ENCODE measurements at places on chromosomes 5 and 9.

DNA sequence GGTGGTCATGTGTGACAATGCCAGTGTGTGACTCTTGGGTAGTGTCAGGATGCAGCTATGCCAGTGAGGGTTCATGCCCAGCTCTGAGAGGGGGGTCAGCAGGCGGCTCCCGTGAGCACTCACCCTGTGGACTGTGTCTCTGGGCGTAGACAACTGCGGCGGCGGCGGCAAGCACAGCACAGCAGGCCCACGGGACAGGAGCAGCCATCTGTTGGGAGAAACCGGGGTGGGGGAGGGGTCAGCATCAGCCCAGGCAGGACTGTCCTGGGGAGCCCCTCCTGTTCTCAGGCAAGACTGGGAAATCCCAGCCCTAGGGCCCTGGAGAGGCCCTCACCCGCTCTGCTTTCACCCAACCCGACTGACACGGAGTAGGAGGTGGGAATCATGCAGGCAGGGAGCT is 20.8 kb downstream of the CNTFR start:
- DNase-seq: no peak

DNA sequence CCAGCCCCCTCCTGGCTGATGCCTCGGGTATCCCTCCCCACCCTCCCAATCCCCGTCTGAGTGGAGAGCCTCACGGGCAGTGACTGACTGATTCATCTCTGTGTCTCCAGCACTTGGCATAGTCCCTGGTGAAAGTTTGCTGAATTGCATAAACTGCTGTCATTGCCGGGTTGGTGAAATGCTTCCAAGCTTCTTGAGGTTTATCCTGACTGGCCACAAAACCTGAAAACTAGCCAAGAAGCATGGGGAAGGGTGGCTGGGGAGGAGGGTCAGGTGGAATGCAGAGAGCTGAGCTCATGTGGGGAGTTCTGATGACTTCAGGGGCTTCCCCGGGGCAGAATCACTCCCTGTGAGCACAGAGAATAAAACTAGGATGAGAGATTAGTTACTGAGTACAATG is 56.9 kb upstream of the GGTA1 start:
- no peak for DNase-seq

- no peak for DNase-seq
These were observed 46.7 kb upstream of the CDKN2AIPNL start for GRCh38 chr5:134458234-134459009.

- DNase-seq: no peak
These were observed 1019.0 kb downstream of the NR2F1-AS1 start for GRCh38 chr5:92562065-92562464.

GRCh38 chr9:77293949-77294348 is 116.6 kb downstream of the VPS13A start:
- no peak for DNase-seq

DNA sequence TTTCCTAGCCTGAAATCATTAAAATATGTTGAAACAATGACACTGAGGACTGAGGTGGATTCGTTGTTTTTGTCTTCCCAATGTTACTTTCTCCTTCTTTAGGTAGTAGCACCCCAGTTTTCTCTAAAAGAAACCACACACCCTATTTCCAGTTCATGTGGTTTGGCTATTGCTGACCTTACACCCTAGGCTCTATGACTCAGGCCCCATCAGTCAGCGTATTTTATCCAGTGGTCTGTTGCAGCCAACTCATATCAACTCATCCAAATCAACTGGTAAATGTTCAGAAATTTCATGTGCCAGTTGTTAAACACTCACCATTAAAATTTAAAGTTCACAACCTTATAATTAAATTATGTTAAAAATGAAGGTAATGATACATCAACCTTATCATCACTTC is 44.6 kb upstream of the NFIB start:
- DNase-seq: no peak

GRCh38 chr5:677131-678101 is 15.7 kb downstream of the TPPP start:
- DNase-seq: no peak

- DNase-seq: no peak
These were observed 340.7 kb downstream of the TLE4 start for GRCh38 chr9:79912318-79913070.

DNA sequence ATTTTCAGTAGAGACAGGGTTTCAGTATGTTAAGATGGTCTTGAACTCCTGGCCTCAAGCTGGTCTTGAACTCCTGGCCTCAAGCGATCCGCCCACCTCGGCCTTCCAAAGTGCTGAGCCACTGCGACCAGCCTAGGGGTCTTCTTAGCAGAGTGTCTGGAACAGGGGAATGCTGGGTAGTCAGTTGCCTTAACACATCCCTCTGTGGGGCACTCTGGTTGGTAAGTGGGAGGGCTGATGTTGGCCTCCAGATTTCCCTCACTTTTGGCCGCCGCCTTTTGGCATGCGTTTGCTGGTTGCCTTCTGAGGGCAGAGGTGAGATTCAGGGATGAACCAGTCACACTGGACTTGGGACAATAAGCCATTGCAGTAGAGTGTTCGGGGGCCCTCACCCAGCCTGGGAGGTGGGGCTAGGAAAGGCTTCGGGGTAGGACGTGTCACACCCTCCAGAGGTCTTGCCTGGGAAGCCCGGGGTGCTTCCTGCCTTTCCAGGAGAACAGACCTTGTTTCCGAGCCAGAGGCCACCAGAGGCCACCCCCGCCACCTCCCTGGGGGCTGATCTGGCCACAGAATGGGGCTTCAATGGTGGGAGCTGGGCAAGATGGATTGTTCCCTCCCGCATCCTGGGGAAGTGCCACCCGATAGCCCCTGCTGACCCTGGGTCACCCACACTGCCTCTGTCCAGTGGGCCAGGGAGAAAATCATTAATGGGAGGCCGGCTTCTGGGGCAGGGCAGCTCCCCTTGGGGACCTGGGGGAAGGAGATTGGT is 13.3 kb downstream of the FGF18 start:
- DNase-seq: no peak

DNA sequence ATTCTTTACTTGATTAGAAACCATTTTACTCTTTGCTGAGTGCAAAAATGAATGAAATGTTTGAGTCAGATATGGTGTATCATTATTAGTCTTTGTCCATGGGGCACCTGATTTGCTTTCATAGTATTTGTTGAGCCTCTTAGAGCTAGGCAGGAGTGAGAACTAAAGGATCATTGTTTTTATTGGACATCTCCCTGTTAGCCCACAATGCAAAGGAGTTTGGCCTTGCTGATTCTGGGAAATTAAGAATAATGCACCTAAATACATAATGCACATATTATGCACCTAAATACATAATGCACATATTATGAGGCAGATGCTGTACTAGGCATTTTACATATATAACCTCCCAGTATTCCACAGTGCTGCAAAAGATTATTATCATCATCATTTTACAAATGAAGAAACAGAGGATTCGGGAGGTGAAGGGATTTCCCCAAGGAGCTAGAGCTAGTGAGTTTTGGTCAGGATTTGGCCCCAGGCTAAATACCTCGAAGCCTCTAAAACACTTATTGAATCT is 113.0 kb upstream of the LIFR start:
- no peak for DNase-seq

- no peak for DNase-seq
These were observed at the start of gene LRRC14B for GRCh38 chr5:191036-191948. LRRC14B (plus strand) TSS chr5:191495; CDS start chr5:191539, 44 bp downstream.

DNA sequence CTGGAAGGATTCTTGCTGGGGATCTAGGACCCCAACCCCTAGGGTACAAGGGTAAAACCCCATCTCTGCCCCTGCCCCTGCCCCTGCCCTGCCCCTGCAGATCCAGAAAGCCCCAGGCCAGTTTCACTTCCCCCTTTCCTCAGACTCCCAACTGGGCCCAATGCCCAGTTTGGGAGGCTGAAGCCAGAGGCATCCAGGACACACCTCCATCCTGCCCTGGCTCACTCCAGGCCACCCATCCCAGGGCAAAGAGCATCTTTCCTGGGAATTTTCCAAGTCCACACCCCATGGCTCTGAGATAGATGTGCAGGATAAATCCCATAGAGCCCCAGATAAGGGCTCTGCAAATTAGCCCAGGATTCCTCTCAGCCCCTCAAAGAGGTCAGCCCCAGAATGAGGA is 17.4 kb downstream of the CNTFR start:
- DNase-seq: no peak

GRCh38 chr5:1723476-1723875 is 76.2 kb downstream of the MRPL36 start:
- no peak for DNase-seq

- no peak for DNase-seq
These were observed at the start of gene PCDHGA4 for GRCh38 chr5:141354900-141355469. PCDHGA4 (plus strand) TSS chr5:141355021; CDS start chr5:141355108, 87 bp downstream.

DNA sequence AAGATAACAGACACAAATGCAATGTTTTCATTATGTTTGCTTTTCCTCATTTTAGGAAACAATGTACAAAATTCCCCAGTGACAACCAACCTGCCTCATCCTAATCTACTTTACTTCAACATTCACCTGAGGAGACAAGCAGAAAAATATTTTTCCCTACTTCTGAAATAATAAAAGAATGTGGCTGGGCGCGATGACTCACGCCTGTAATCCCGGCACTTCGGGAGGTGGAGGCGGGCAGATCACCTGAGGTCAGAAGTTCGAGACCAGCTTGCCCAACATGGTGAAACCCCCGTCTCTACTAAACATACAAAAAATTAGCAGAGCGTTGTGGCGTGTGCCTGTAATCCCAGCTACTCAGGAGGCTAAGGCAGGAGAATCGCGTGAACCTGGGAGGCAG is 36.9 kb downstream of the MYO10 start:
- DNase-seq: no peak

DNA sequence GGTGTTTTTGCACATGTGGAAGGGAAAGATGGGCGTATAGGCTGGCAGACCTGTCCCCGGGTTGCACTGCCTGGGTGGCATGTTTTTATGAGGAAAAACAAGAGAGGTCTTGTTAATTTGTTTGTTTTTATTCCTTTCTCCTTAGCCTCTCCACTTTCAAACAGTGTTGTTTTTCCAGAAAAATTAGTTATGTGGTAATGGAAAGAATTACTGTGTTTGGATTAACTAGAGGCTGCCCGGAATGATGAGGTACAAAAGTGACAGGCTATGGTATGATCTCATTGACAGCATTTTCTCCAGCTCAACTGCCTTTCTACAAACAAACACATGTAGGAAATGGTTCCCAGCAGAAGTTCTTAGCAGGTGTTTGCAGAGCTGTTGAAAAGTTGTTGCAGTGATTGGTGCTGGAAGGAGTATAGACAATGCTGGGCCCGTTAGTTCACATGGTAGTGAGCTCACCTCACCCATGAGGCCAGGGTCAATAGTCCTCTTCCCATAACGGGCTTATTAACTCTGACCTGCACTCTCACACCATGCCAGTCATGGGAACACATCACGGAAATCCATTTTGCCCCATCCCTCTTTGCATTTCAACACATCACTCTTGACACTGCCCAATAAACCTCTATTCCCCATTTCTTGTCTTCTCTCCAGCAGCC is 111.3 kb upstream of the SAP30L start:
- DNase-seq: no peak

DNA sequence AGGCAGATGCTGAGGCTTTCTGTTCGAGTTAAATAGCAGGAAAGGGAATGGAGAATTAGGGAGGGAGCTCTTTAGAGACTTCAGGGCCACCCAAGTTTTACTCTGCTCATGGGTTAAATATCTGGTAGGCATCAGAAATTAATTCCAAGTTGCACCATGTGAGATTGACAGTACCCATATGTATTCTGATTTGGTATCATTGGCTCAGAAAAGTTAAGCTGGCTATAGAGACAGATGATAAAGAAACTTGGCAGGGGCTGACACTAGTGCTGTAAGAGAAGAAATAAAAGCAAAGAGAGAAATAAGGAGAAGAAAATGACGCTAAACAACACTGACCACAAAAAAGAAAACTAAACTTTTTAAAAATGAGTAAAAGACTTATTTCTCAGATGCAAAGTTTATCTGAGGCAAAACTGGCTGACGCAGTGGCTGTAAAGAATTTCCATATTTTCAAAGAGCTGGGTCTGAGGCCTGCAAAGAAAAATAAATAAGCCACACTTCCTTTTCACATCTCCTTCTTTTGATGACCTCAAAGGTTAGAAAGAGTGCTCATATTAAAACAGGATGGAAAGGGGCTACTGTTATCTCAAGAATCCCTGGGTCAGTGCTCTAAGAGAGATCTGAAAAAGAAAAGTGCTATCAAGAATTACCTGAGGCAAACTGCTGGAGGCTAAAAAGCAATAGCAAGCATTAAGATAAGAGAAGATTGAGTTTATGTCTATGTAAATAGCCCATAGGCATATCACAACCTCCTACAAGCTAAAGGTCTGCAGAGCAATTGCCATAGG is 399.0 kb upstream of the MEF2C start:
- DNase-seq: no peak

DNA sequence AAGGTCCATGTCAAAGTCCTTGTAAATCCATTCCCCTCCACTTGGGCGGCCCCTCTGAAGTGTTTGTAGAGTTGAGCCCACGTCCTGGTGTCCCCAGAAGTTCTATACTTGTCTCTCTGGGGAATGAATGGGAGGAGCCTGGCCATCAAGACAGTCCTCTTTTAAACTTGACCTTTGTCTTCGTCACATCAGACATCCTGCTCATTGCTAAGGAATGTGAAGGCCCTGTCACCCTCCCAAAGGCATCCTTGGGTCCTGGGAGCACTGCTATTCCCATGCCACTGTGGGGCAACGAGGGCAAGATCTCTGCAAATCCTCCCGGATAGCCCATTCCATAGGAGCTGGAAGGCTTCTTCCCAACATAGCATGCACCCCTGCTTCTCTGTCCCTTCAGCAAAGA is 235.5 kb downstream of the SLIT3 start:
- DNase-seq: no peak

DNA sequence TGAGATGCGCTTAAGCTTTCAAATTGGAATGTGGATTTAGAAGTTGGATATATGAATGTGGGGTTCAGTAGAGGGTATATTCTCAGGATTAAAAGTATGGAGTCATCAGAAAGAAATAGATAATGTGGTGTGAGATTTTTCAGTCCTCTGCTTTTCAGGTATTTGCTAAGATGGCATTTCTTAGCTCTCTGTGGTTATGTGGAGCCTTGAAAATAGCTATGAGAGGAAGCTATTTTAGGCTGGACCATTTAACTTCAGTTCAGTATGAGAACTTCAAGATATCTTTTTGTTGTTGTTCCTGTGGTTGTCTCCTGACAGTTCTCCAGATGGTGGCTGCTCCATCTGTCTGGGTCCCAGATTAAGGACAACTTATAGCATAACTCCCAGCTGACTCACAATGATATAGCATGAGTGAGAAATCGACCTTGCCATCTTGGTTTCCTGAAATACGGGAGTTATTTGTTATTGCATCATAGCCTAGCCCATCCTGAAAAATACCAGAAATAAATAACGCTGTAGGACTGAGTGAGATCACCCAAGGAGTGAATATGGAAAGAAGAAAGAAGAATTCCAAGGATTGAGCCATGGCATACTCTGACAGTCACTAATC is 461.5 kb downstream of the ANXA1 start:
- DNase-seq: no peak

DNA sequence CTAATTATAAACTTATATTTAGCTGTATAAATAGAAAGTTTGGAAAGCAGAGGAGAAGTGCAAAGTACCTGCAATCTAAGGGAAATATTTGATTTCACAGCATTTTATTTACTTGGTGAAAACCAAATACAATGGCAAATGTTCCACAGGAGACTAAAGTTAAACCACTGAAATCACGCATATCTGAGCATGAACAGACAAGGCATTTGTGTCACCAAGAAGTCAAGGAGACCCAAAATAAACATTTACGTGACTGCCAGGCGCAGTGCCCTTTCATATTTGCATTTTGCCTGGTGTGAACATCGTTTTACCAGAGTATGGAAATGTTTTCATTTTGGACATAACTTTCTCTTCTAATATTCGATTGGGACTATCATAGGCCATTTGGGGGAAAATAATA is 20.6 kb downstream of the UGCG start:
- no peak for DNase-seq

- DNase-seq: no peak
These were observed 60.4 kb downstream of the FBXL7 start for GRCh38 chr5:15560421-15560820.

- peak; percentile 96 for DNase-seq
These were observed at the start of gene SPATA24 for GRCh38 chr5:139403787-139404483. SPATA24 (minus strand) TSS chr5:139404089; CDS start chr5:139404060, 29 bp downstream.
